ENCODE measurements at places on chromosomes 6 and 20.
A peak's percentile ranks its signal among the peaks of the same experiment; 100 is the strongest.

GRCh38 chr20:40603057-40603651 is 85.9 kb downstream of the MAFB start:
- H3K27ac ChIP-seq = no peak overlapping the region
- peak; percentile 6 for DNase-seq
- no peak overlapping the region for H3K4me3 ChIP-seq
- no peaks in the 10 kb centered on the region for H3K27me3 ChIP-seq

DNA sequence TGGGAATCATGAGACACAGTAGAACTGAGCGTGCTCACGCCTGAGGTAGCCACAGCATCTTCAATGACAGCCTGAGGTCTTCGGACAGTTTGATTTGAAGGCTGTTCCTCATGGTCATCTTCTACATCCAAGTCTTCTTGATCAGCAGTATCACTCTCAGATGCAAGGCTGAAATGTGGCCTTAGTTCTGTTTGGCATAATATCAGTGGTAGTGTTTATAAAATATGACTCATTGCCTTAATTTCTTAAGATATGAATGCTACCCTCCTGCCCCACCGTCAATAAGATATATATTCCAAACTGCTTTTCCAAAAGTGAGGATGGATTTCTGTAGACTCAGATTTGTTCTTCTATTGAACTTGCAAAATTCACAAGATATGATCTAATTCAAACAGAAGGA is 17.5 kb upstream of the MAP7 start:
- no peaks in the 10 kb centered on the region for H3K36me3 ChIP-seq
- H3K4me3 ChIP-seq = no peak overlapping the region
- no peaks in the 10 kb centered on the region for H3K27me3 ChIP-seq
- H3K4me1 ChIP-seq = no peaks in the 10 kb centered on the region
- DNase-seq = no peak
- H3K27ac ChIP-seq = no peak overlapping the region

DNA sequence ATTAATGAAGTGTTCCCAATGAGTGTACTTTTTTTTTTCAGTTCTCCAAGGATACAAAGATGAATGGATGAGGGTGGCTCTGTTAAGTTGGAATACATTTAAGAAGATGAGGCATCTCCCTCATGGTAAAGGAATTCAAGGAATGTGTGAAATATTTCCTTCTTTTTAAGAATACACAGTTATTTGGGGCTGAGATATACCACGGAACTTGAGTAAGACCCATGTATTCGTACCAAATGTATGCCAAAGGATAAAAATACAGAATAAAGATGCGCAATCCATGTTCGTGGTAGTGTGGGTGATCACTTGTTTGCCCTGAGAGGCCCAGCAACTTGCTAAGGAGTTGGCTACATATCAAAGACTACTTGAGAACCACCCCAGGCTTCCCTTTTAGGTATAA is 164.2 kb upstream of the TCF21 start:
- H3K27ac ChIP-seq = no peak overlapping the region
- no peaks in the 10 kb centered on the region for H3K36me3 ChIP-seq
- no peak overlapping the region for H3K4me3 ChIP-seq
- DNase-seq = no peak
- H3K27me3 ChIP-seq = no peaks in the 10 kb centered on the region
- H3K4me1 ChIP-seq = no peaks in the 10 kb centered on the region

DNA sequence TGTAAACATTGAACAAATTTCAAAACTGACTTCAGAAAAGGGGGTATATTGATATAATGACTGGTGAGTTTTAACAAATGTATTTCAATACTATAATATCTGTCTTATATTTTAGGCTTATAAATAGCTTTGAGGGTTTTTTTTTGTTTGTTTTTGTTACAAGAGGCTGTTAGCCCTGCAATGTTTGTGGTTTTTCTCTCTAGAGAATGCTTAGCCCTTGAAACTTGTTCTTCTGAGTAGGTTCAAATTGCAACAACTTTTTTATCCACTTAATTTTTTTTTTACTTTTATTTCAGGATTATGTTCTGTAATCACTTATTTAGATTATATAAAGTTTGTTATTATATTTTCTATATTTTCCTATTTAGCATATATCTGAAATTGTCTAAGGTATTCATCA is 333.2 kb downstream of the RIMS1 start:
- H3K27ac ChIP-seq = no peak overlapping the region
- no peak for DNase-seq
- H3K36me3 ChIP-seq = no peaks in the 10 kb centered on the region
- H3K27me3 ChIP-seq = no peaks in the 10 kb centered on the region

DNA sequence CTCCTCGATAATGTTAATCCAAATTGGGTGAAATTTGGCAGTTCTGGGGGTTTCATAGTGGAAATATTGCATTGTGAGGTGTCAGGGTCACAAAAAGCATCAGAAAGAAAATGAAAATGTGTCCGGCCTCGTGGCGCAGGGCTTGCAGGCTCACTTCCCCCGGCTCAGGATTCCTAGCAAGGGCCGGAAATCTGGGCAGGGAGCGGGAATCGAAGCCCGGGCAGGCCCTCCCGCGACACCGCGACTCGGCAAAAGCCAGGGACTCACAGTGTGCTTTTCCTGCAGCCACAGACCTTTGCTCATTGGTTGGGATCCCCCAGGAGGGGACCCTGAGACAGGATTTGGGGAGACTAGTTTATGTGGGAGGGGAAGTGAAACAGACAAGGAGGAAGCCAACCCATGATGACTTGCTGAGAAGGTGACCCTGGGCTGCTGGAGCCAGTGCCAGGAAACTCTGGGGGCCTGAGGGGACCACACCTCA is 847 bp upstream of the CD93 start:
- no peak overlapping the region for H3K4me3 ChIP-seq
- H3K4me1 ChIP-seq = peaks cover 12% of the 10 kb centered on the region
- peak overlapping the region; percentile 70 for H3K27ac ChIP-seq
- no peaks in the 10 kb centered on the region for H3K36me3 ChIP-seq
- DNase-seq = no peak

GRCh38 chr6:17829905-17830304 is 123.2 kb upstream of the NUP153 start:
- no peak for DNase-seq
- H3K27me3 ChIP-seq = no peaks in the 10 kb centered on the region
- no peak overlapping the region for H3K4me3 ChIP-seq
- H3K27ac ChIP-seq = no peak overlapping the region
- peaks cover 64% of the 10 kb centered on the region for H3K36me3 ChIP-seq
- H3K4me1 ChIP-seq = no peaks in the 10 kb centered on the region

GRCh38 chr20:48400009-48400408 is 427.8 kb downstream of the PREX1 start:
- H3K4me1 ChIP-seq = peaks cover 11% of the 10 kb centered on the region
- H3K27me3 ChIP-seq = no peaks in the 10 kb centered on the region
- no peak overlapping the region for H3K27ac ChIP-seq
- H3K4me3 ChIP-seq = no peak overlapping the region
- DNase-seq = no peak
- no peaks in the 10 kb centered on the region for H3K36me3 ChIP-seq

GRCh38 chr6:156182356-156182755 is 594.8 kb upstream of the ARID1B start:
- no peaks in the 10 kb centered on the region for H3K4me1 ChIP-seq
- no peak overlapping the region for H3K4me3 ChIP-seq
- no peaks in the 10 kb centered on the region for H3K36me3 ChIP-seq
- H3K27ac ChIP-seq = no peak overlapping the region

DNA sequence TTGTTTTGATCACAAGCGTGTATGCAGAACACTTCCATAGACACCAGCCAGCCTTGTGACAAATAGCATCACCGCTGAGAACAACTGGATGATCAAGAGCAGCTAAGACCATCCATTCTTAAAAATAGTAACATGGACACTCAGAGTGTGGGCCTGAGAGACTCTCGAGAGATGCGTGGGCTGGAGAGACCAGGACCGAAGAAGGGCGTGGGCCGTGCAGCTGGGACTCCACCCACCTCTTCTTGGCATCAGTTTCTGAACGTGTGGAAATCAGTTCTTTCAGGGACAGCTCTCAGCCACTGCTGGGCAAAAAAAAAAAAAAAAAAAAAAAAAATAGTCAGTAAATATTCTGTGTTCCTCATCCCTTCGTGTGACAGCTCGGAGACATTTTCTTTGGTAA is 314.5 kb upstream of the CDH4 start:
- no peaks in the 10 kb centered on the region for H3K27me3 ChIP-seq
- H3K4me3 ChIP-seq = no peak overlapping the region
- DNase-seq = peak; percentile 25
- H3K27ac ChIP-seq = no peak overlapping the region
- no peaks in the 10 kb centered on the region for H3K4me1 ChIP-seq

DNA sequence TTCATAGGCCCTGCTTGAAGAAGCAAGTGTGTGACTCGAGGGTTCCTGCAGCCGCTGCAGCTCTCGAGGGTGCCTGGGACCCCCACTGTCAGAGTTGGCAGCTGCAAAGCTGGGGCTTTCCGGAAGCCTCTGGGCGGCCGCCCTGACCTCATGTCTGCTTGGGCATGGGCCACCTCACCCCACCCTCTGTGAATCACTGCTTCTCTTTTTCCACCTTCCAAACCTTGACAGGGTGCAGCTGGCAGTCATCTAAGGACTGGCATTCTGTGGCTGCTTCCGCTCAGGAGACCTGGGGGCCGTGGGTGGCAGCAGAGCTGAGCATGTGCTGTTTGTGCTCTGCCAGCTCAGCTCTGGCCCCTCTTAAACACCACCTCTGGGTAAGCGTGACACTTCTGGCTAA is 32.0 kb downstream of the ERMARD start:
- H3K36me3 ChIP-seq = no peaks in the 10 kb centered on the region
- H3K4me3 ChIP-seq = no peak overlapping the region
- H3K27ac ChIP-seq = no peak overlapping the region
- no peaks in the 10 kb centered on the region for H3K27me3 ChIP-seq

DNA sequence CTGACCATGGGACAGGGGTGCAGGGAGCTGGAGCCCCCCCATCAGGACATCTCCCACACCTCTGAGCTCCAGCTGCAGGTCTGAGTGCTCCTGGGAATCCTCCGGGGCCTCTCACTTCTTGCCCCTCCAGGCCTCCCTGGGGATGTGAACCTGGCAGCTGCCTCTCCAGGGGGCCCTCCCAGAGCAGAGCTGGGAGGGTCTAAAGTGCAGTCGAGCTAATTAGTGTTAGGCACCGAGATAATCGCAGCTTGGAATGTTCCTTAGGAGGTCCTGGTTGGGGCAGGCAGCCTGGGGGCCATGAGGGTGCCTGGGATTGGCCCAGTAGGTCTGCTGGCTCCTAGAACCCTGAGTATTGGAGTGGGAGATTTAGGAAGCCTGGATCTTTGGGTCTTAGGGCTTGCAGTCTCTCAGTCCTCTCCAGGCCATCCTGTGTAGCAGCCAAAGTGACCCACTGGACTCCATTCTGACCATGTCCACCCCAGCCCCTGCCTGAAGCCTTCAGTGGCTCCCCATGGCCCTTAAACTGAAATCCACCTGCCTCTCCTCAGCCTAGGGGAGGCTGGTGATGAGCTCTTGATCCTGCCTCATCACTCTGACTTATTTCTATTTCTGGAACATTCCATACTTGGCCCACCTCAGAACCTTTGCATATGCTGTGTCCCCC is 26.0 kb downstream of the CEBPB start:
- no peaks in the 10 kb centered on the region for H3K27me3 ChIP-seq
- H3K4me3 ChIP-seq = no peak overlapping the region
- no peak for DNase-seq
- H3K4me1 ChIP-seq = peaks cover 6% of the 10 kb centered on the region

GRCh38 chr20:2888224-2888955 is 15.1 kb downstream of the PTPRA start:
- H3K4me1 ChIP-seq = peaks cover 36% of the 10 kb centered on the region
- H3K27me3 ChIP-seq = no peaks in the 10 kb centered on the region
- H3K27ac ChIP-seq = no peak overlapping the region

DNA sequence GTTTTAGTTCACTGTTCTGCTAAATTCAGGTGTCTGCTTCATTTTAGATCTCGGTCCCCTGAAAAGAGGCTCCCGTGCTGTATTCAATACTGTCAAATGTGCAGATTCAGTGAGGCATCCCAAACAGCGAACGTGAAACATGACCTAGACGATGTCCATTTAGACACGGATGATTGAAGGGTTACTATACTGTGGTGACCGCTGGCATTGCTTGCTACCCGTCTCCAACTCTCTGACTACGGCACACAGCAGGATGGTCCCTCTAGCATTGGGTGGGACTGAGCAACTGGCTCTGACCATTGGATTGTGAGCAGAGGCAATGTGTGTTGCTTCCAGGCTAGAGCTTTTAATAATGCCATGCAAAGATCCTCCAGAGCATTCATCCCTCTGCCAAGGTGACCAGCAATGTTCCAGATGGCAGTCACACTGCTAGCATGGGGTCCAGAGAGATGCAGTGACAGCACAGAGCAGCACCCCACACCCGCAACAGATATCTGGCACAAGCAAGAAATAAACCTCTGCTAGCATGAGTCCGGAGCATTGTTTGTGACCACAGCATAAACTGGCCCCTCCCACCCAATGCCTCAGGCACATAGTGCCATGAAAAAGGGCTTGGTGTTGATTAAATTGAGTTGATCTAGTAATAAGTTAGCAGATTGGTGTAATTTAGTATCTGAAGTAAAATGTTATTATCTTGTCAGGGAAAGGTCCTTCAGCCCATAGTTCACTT is 9.0 kb downstream of the METTL24 start:
- no peaks in the 10 kb centered on the region for H3K36me3 ChIP-seq
- H3K27ac ChIP-seq = no peak overlapping the region
- H3K4me3 ChIP-seq = no peak overlapping the region
- H3K27me3 ChIP-seq = no peaks in the 10 kb centered on the region

DNA sequence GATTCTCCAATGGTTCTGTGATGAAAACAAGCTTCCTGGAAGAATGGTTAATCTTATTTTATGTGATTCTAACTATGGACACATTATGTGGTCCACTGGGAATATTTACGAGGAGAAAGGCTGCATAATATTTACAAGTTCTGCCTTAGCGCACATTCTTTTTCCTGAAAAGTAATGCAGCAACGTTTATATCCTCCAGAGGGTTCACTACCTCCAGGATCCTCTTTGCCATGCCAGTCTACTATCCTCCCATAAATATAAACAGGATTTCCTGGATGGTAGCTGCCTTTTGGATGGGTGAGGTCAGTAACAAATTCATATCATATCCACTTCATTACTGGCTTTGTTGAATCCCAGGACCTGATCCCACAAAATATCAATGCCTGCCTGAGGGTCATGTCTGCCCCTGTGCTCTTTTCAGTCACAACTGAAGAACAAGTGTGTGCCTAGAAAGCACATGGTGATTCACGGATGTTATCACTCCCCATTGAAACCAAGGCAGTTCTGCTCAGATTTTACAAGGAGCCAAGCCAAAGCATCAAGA is 30.4 kb downstream of the ADGRF5 start:
- H3K4me3 ChIP-seq = no peak overlapping the region
- H3K4me1 ChIP-seq = no peaks in the 10 kb centered on the region
- no peak for DNase-seq
- H3K36me3 ChIP-seq = no peaks in the 10 kb centered on the region
- no peaks in the 10 kb centered on the region for H3K27me3 ChIP-seq
- H3K27ac ChIP-seq = no peak overlapping the region

Measured in vagina (tissue), 2 donors.